ENCODE measurements at places on chromosomes 13 and 19.
A peak's percentile ranks its signal among the peaks of the same experiment; 100 is the strongest.

- peak; percentile 76 for DNase-seq
These were observed 11.1 kb downstream of the CILP2 start for GRCh38 chr19:19548915-19549759.

DNA sequence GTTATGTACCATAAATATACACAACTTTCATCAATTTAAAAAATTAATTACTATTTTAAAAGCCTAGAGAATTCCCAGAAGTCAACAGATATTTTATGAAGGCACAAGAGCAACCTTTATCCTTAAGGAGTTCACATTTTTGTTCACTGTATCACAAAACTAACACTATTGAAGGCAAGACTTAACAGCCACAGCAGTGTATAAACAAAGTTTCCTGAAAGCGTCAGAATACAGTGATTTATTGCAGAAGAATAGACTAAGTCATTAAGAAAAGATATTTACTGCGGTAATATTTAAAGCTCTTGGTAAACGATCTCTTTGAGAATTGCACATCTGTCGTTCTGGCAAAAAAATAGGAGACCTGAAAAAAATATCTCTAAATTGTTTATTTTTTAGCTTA lies 419.3 kb upstream of the NBEA start:
- DNase-seq = no peak

GRCh38 chr19:2341244-2341751 lies 12.8 kb downstream of the SPPL2B start:
- no peak for DNase-seq

DNA sequence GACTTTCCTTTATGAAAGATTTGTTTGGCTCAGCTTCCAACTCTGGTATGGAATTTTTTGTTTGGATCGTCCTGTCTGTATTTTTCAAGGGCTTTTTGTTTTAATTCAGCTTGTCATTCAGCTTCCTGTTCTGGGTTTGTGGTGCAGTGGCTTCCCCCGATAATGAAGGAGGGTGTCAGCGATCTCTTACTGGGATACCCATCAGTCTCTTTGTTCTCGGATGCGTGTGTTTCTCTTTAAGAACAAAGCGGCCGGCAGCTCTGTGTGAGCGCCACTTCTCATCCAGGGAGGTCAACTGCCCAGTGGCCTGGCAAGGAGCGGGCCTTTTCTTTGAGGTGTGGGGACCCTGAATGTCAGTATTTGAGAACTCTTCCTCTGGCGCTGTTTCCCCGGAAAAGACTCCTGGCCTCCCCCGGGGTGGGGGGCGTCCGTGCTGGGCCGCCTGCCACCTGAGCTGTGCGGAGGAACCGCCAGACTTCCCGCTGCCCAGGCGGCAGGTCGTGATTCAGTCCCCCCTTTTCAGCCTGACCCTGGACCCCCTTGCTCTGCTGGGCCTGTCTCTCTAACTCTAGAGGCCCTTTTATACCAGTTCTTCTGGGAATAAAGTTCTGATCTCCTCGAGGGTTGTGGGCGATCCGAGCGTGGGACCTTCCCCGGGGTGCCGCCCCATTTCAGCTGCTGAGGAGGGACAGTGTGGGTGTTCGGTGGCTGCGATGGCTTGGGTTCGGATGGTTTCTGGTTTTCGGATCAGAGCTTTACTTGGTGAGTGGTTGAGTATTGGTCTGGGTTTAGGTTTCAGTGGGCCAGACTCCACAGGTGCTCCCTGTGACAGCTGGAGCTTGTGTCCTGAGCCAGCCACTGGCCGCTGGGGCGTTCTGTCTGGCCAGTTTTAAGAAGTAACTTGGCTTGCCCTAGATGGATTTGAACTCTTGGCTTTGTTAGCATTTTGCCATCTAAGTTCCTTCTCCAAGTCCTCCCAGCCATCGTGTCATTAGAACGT lies 3.4 kb downstream of the SF3A2 start:
- DNase-seq = no peak

GRCh38 chr13:92590503-92590908 lies 636.1 kb upstream of the GPC6 start:
- DNase-seq = no peak

GRCh38 chr13:49844181-49844580 lies 51.7 kb upstream of the KPNA3 start:
- no peak for DNase-seq

GRCh38 chr13:65966991-65967451 lies 1263.1 kb downstream of the PCDH9 start:
- no peak for DNase-seq

- DNase-seq = peak; percentile 53
These were observed 263.0 kb downstream of the KLF12 start for GRCh38 chr13:73870970-73871935.

- peak; percentile 30 for DNase-seq
These were observed 1.0 kb downstream of the ZNF253 start for GRCh38 chr19:19866611-19867248.

DNA sequence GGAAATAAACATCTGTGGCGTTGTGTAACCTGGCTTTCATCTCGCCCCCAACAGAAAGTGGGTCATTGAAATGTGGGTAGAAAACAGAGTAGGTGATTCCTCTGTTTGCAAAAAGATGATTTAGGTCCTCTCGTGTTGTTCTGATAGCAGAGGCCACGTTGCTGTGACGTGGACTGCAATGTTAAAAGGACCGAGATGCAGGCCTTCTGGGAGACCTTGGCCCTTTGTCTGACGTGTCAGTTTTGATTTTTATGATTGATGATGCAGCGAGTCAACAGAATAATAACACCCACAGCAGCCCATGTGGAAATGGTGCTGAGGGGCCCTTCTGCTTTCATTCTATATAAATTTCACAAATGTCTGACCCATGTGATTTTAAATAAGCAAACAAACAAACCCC lies 68.9 kb downstream of the FGF9 start:
- no peak for DNase-seq

GRCh38 chr19:46480415-46480814 lies 9.1 kb upstream of the PNMA8A start:
- peak; percentile 99 for DNase-seq

GRCh38 chr13:34076943-34077703 lies 259.2 kb downstream of the RFC3 start:
- peak; percentile 50 for DNase-seq

- no peak for DNase-seq
These were observed 25.0 kb upstream of the SMAD9 start for GRCh38 chr13:36945078-36945477.

- no peak for DNase-seq
These were observed 14.9 kb downstream of the ZIC2 start for GRCh38 chr13:99996381-99996973.

DNA sequence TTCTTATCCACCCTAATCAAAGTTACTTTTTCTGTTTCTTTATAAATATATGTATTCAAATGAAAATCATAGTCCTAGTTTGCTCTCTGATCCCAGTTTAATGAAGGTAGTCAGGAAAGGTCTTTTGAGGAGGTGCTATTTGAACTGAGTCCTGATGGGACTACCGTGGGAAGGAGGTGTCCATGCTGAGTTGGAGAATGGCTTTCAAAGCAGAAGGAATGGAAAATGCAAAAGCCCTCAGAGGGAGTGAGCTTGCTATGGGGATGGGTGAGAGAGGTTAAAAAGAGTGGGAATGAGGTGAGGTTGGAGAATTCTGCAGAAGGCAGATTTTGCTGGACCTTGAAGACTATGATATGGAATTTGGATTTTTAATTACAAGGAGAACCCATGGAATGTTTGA lies 193.6 kb downstream of the GPC6 start:
- no peak for DNase-seq

DNA sequence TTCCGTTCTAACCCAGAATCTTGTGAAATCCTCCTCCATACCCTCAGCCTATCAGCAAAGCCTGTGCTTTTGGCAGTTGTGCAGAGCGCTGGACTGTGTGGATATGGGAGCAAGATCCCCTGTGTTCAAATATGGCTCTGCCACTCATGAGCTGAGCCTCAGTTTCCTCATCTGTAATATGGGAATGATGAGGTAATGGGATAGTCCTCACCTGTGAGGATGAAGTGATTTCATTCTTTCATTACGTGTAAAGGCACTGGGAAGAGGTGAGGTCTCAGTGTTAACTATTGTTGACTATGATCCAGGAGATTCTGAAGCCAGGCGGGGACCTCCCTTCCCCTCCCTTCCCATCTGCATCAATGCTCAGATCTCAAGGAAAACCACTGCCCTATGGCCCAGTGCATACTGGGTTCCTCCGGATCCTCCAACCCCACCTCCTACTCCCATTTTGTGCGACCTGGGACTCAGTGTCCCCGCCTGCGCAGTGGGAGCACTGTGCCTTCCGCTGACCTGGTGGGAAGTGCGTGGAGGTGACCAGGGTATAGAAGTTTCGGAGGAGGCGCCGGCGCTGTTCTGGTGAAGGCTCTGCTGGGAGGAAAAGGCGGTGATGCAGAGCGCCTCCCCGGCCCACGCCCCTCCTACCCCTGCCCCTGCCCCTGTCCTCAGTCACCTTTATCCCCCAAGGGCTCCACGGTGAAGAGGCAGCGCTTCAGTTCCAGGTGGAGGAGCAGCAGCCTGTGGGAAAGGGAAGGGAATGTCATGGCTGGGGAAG lies 5.0 kb downstream of the FUZ start:
- peak; percentile 34 for DNase-seq

DNA sequence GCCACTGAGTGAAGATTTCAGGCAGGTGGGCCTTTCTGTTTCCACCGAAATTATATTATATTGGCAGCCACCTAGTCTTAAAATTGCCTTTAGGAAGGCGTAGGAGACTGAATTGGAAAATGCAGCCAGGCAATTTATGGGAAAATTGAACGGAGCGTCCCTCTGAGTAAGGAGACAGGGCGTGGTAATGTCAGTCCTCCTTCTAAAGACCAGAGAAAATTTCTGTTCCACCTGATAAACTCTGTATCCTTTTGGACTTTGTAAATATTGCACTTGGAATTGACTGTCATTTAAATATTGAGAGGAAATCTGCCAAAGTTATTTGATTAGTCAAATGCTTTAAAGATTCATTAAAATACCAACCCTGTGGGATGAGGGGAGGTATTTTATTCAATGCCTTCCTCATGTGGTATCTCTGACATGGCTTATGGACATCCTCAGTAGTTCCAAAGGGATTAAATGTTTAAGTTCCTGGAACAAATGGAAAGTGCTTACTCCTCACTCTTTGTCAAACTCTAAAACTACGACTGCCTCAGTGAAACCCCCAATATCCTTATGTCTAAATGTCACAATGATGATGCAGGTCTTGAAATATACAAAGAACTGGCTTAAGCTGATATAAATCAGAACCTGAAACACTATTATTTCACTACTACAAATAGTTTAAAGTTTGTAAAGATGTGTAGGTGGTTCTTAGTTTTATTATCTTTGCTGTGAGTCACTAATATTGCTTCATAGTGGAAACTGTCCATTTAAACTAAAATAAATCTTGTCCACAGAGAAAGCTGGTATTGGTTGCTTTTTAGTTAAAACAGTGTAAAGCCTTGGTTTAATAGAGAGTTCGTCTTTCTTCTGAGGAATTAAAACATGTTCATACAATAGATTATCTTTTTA lies 203.2 kb downstream of the FGF14 start:
- no peak for DNase-seq

DNA sequence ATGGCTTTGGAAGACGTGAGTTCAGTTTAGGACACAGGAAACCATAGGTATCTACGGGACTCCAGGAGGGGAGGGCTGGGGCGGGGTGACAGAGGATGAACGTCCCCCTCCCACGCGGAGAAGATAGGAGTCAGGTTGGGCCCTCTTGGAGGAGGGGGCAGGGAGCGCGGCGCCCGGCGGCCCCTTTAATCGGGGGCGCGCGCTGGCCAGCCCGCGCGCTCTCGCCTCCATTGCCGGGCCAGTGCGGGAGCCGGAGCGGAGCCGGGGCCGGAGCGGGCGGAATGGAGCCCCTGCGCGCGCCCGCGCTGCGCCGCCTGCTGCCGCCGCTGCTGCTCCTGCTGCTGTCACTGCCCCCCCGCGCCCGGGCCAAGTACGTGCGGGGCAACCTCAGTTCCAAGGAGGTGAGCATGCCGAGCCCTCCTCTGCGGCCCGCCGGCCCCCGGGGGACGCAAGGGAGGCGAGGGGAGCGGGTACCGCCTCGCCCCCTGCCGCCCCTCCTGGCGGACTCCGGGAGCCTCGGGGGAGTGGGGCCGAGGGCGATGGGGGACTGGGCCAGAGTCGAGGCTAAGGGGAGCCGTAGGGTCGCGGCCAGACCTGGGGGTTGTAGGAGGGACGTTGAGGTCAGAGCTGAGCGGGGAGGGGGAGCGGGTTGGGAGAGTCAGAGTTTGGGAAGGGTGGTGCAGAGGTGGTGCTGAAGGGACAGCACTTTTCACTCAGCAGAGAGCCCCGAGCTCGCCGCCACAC lies at the start of gene TMEM145:
Gene TMEM145, plus strand, starts transcription at position 214 of the 744 bp plus-strand sequence. Its CDS starts 68 bp downstream, at position 282.
- DNase-seq = peak; percentile 74

DNA sequence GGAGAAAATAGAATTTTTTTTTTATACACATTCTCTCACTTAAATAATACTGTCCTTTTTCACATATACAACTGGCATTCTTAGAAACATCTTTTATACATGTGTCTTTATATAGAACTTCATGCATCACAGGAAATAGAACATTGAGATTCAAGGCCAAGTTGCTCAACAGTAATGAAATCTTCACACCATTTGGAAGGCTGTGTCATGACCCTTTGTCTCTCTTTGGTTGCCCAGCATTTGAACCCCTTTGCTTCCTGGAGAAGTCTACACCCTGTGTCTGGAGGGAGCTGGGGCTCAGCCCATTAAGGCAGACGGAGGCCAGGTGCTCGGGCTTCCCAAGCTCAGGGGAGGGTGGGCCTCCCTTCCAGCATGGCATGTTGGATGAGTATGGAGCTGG lies 41.1 kb downstream of the B3GLCT start:
- no peak for DNase-seq

DNA sequence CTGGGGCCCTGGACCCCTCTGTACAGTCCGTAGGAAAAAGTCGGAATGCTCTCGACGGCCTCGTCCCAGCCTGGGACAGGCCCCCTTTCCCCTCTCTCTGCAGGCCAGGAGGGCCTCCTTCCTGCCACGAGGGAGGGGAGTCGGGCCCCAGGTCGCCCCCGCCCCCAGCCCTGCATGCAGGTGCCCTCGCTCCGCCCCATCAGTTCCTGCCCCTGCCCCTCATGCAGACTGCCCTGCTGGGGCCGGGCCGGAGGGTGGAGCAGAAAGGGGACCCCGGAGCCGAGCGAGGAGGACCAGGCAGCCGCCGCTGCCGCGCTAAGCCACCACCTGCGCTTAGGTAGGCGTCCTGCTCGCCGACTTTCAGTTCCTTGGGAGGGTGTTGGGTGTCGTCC lies 7.3 kb downstream of the LYL1 start:
- no peak for DNase-seq

GRCh38 chr19:12247644-12248222 lies 47.0 kb downstream of the ZNF44 start:
- DNase-seq = no peak

GRCh38 chr13:33633701-33634545 lies 184.0 kb upstream of the RFC3 start:
- peak; percentile 61 for DNase-seq

Data from muscle of leg (tissue), 16 donors.